ENCODE measurements at places on chromosomes 5 and 9. TPM values are rescaled to one million over a fixed set of nuclear protein-coding genes. Genes with fewer than 3 reads are reported as not detected.

- DNase-seq = no peak
These were observed 7.0 kb upstream of the SIL1 start for GRCh38 chr5:139205124-139205523.

- no peak for DNase-seq
These were observed 153.9 kb upstream of the DAP start for GRCh38 chr5:10914741-10915480.

Gene AHRR
- total RNA-seq = 11.9 TPM

DNA sequence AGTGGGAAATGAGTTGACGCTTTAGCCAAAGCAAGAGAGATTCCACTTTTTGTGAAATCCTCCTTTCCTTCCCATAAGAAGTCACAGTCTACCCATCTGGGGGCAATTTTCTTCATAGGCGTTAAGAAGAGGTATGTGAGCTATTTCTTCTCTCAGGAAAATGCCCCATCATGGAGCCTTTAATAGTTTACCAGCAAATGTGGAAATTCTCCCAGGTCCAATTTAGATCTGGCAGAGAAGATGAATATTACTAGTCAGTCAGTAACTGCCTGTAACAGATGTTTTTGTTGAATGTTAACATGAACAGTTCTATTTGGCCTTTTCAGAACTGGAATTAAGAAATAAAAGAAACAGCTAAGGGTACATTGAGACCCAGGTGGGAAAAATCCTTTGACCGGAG is 156.4 kb upstream of the RFX3 start:
- DNase-seq = peak; percentile 2

DNA sequence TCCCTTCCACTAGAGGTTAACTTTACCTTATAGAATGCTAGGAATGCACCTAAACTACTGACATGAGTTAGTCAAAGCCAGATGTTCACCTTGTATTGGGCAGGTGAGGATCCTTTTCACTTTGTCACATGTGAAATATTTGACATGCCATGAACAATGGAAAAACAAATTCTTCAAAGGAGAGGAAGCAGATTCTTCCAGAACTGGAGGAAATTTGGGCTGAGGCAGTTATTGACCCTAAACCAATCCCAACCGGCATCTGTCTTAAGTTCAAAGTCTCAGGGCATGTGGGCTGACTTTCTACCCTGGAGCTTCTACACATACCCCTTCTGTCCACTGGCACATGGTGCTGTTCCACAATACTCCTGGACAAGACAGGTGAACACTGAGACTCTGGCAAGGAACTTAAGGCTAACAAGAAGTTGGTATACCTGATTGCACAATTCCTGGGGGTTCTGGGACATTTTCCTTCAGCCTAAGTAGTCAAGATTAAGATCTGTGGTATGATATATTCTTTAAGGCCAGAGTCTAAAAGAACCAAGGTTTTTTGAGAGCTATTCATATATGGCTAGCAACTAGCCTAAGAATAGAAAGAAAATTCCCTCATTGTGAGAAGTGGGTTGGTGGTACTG is 2.6 kb downstream of the VLDLR start:
- DNase-seq = no peak

GRCh38 chr5:108743319-108743718 is 4.4 kb upstream of the FER start:
- DNase-seq = no peak

DNA sequence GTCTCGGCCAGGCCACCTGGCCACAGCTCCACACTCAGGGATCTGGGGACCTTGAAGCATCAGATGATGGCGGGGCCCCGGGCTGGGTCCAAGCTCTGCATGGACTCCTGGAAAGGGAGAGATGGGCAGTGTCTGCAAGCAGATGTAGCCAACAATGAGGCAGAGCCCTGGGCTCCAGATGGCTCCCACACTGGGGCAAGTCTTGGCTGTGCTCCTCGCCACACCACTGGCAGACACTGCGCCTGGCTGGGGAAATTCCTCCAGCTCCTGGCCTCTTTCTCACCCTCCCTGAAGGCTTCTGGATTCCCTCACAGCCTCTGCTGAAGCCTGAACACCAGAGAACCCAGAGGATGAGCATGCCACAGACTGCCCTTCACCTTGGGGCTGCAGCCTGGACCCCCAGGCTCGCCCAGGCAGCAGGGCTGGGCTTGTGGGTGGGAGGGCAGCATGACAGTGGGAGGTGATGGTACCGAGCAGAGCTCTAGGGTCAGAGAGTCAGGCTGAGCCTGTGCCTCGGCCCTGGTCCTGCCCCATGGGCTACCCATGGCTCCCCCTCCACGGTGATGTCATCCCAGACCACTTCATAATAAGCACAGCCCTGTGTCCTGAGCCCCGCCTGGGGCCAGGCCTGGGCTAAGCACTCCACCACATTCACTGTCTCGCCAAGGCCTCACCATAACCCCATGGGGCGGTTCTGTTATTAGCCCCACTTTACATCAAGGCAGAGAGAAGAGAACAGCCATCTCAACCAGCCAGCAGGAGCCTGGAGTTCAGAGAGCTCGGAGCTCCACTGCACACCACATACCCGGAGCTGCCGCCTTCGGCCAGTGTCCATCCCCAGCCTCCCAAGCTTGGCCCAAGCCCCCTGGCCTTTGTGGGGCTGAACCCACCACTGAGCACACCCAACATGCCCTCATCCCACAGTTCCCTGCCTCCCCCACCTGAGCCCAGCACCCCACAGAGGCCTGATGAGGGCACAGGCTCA is 62.2 kb upstream of the ADAMTS2 start:
- no peak for DNase-seq

GRCh38 chr9:3777137-3777536 is 251.3 kb upstream of the RFX3 start:
- DNase-seq = no peak

- no peak for DNase-seq
These were observed 1.5 kb upstream of the PTGES2 start for GRCh38 chr9:128128836-128129590.

- DNase-seq = no peak
These were observed 8.3 kb downstream of the KIF4B start for GRCh38 chr5:155021842-155022241.

DNA sequence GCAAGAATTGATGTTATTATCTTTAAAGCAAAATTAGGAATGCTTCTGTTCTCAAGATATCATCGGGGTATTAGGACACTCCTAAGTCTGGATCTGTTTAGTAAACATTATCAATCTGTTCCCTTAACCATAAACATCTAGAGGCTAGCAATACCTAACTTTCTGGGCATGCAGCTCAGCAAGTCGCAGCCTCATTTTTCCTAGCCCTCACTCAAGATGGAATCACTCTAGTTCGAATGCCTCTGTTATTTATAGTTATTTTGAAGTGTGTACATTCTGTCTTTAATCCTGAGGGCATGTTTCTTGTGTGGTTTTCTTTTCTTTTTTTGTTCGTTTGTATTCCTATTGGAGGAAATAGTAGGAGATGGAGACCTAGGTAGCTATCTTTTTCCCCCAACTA is 66.9 kb downstream of the FER start:
- DNase-seq = peak; percentile 6

- no peak for DNase-seq
These were observed 337 bp upstream of the DMAC1 start for GRCh38 chr9:7799944-7800285.

- DNase-seq = no peak
These were observed 164.9 kb downstream of the CD180 start for GRCh38 chr5:67031692-67032091.

All from skin of body (tissue), 3 donors.